ENCODE measurements at places on chromosomes 16 and 17. TPM values are rescaled to one million over a fixed set of nuclear protein-coding genes. Genes with fewer than 3 reads are reported as not detected.

SLC6A2 gene
- 0.65 TPM for polyA plus RNA-seq

PRAC1 gene
- not detected for polyA plus RNA-seq

IRX3 gene
- 25.9 TPM for polyA plus RNA-seq

DLG4 gene
- polyA plus RNA-seq: 36.6 TPM

KCNH4 gene
- 0.05 TPM for polyA plus RNA-seq

UTS2R gene
- polyA plus RNA-seq: 1.2 TPM

SOX8 gene
- polyA plus RNA-seq: 3.7 TPM

PRSS27 gene
- 1.9 TPM for polyA plus RNA-seq

HSPB9 gene
- 0.16 TPM for polyA plus RNA-seq

ZP2 gene
- 0.10 TPM for polyA plus RNA-seq

NOD2 gene
- polyA plus RNA-seq: 0.34 TPM

DNAH2 gene
- 0.29 TPM for polyA plus RNA-seq

SGSM2 gene
- 92.8 TPM for polyA plus RNA-seq

CCL16 gene
- 0.53 TPM for polyA plus RNA-seq

USP7 gene
- 137 TPM for polyA plus RNA-seq

ATAD5 gene
- polyA plus RNA-seq: 8.5 TPM

LITAFD gene
- polyA plus RNA-seq: not detected

KRT35 gene
- 0.07 TPM for polyA plus RNA-seq

BAIAP3 gene
- 8.0 TPM for polyA plus RNA-seq

LAT gene
- polyA plus RNA-seq: 7.1 TPM

SYCE1L gene
- 11.1 TPM for polyA plus RNA-seq

WNT9B gene
- 0.16 TPM for polyA plus RNA-seq

PLA2G10 gene
- polyA plus RNA-seq: 0.14 TPM

NPW gene
- polyA plus RNA-seq: 5.6 TPM

CES4A gene
- polyA plus RNA-seq: 9.9 TPM

SEZ6 gene
- 0.53 TPM for polyA plus RNA-seq

HSD11B2 gene
- polyA plus RNA-seq: 74.4 TPM

TAC4 gene
- polyA plus RNA-seq: not detected

GCGR gene
- polyA plus RNA-seq: 18.6 TPM

SSTR5 gene
- not detected for polyA plus RNA-seq

GLYR1 gene
- polyA plus RNA-seq: 136 TPM

FSCN2 gene
- 1.2 TPM for polyA plus RNA-seq

USH1G gene
- polyA plus RNA-seq: 0.56 TPM

CCL17 gene
- 0.56 TPM for polyA plus RNA-seq

ABCA9 gene
- 4.4 TPM for polyA plus RNA-seq

SHBG gene
- 3.4 TPM for polyA plus RNA-seq

KRTAP9-2 gene
- polyA plus RNA-seq: not detected

SLC5A11 gene
- polyA plus RNA-seq: 0.10 TPM

AHSP gene
- 5.7 TPM for polyA plus RNA-seq

TMC5 gene
- 0.92 TPM for polyA plus RNA-seq

CHP2 gene
- polyA plus RNA-seq: 1.3 TPM

HOXB8 gene
- polyA plus RNA-seq: 48.0 TPM

SALL1 gene
- 107 TPM for polyA plus RNA-seq

KRTAP17-1 gene
- not detected for polyA plus RNA-seq

TNP2 gene
- polyA plus RNA-seq: not detected

KRTAP9-4 gene
- not detected for polyA plus RNA-seq

VAMP2 gene
- 111 TPM for polyA plus RNA-seq

MT1H gene
- polyA plus RNA-seq: 4.4 TPM

CLDN7 gene
- polyA plus RNA-seq: 58.7 TPM

CETP gene
- polyA plus RNA-seq: 7.3 TPM

ATP6V0C gene
- 127 TPM for polyA plus RNA-seq

PHOSPHO1 gene
- polyA plus RNA-seq: 1.5 TPM
